ENCODE measurements at places on chromosomes 12 and 14.

GRCh38 chr12:96044943-96045290 is 9.5 kb upstream of the LTA4H start:
- no peak for DNase-seq
- no peak overlapping the region for H3K4me3 ChIP-seq
- no peaks in the 10 kb centered on the region for H3K36me3 ChIP-seq
- H3K27me3 ChIP-seq, result no peaks in the 10 kb centered on the region
- H3K27ac ChIP-seq, result no peak overlapping the region
- peaks cover 25% of the 10 kb centered on the region for H3K4me1 ChIP-seq

GRCh38 chr12:45309836-45310626 is 94.1 kb downstream of the ANO6 start:
- no peaks in the 10 kb centered on the region for H3K36me3 ChIP-seq
- no peaks in the 10 kb centered on the region for H3K27me3 ChIP-seq

- no peak overlapping the region for H3K4me3 ChIP-seq
- H3K27me3 ChIP-seq, result no peaks in the 10 kb centered on the region
- H3K4me1 ChIP-seq, result no peaks in the 10 kb centered on the region
- no peaks in the 10 kb centered on the region for H3K36me3 ChIP-seq
Observed at GRCh38 chr12:130120012-130120805, 42.1 kb upstream of the FZD10 start.

DNA sequence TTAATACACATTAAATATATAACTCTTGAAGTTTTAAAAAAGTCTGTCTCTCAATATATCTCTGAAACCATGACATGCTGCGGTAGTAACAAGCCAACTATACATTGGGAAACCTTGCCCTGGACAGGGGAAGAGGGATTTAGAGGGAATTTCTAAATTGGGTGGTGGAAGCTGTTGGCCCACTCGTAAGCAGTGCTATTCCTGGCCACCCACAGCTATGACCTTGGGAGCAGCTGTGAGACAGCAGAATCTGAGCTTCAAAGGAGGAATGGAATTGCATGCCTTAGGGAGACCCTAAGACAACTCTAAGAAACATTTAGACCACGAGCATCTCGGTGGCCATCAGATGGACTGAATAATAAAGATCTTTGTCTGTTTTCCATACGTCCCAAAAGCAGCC is 15.8 kb upstream of the GCH1 start:
- DNase-seq, result no peak
- H3K4me1 ChIP-seq, result no peaks in the 10 kb centered on the region
- no peaks in the 10 kb centered on the region for H3K36me3 ChIP-seq
- H3K4me3 ChIP-seq, result no peak overlapping the region
- no peaks in the 10 kb centered on the region for H3K27me3 ChIP-seq

DNA sequence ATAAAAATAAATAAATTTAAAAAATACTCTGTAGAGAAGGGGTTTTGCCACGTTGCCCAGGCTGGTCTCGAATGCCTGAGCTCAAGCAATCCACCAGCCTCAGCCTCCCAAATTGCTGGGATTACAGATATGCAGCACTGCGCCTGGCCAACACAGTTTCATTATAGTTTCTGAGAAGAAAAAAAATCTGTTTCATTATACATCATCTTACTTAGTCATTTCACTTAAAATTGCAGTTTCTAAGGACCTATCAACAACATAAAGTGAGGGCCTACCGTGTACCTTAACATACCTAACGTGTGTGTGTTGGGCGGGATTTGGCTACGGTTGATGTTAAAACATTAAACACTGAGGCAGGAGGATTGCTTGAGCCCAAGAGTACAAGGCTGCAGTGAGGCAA is 28.3 kb downstream of the P2RX2 start:
- H3K27ac ChIP-seq, result no peak overlapping the region
- H3K36me3 ChIP-seq, result no peaks in the 10 kb centered on the region
- DNase-seq, result no peak
- H3K27me3 ChIP-seq, result no peaks in the 10 kb centered on the region
- no peaks in the 10 kb centered on the region for H3K4me1 ChIP-seq

DNA sequence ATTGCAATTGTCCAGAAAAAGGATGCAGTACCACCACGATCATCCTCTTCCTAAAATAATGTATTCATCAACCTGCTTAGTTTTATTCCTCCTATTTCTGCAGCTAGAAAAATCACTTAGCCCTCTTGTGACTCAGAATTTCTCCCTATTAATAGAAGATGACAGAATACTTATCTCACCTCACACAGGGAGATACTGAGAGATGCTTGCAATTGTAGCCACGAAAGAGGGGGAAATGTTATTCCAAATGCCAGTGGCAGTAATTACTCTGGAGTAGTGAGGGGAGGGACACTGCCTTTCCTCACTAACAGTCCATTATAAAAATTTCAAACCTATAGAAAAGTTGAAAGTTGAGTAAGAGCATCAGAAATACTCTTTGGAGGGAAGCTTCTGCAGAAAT is 11.8 kb upstream of the DUSP6 start:
- no peak overlapping the region for H3K4me3 ChIP-seq
- DNase-seq, result no peak
- H3K27ac ChIP-seq, result no peak overlapping the region

- H3K4me1 ChIP-seq, result no peaks in the 10 kb centered on the region
- no peak overlapping the region for H3K27ac ChIP-seq
- H3K4me3 ChIP-seq, result no peak overlapping the region
- DNase-seq, result no peak
- no peaks in the 10 kb centered on the region for H3K27me3 ChIP-seq
Observed at GRCh38 chr12:14193639-14194038, 171.8 kb upstream of the ATF7IP start.

DNA sequence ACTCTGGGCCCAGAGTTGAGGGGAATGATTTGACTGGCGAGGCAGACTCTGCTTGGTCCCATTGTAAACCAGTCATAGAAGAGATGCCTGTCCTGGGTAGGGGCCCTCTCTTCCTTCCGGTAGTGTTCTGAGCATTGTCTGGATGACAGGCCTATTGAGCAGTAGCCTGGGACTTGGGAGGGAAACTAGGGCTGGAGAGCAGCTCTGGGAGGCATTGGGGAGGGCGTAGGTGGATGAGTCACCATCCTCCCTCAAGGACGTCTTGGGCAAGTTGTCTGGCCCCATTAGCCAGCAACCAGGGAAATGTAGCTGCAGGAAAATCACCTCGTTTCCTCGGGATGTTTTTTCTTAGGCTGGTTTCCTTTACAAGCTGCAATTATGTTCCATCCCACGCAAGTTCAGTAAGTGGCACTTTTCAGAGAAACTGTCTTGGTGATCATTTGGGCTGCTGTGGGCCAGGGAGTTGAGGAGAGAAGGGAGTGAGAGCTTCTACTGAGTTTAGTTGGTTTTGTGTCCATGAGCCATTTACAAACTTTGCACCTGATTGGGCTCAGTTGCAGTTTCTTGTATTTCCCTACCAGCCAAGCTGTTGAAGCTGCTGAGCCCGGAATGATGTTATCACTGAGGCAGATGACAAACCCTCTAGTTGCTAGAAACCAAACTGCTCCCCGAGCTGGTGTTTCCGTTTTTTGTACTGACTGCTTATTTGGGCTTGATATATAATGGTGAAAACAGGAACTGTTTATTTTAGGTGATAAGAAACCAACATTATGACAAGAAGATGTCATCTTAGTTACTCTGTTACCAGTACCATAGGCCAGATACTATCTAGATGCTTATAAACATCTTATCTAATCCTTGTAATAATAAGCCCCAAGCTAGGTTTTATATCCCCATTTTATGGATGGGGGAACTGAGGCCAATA is 147.6 kb downstream of the CHST11 start:
- H3K36me3 ChIP-seq, result no peaks in the 10 kb centered on the region
- no peak overlapping the region for H3K4me3 ChIP-seq
- no peaks in the 10 kb centered on the region for H3K27me3 ChIP-seq
- DNase-seq, result no peak
- peaks cover 7% of the 10 kb centered on the region for H3K4me1 ChIP-seq
- peak overlapping the region; percentile 50 for H3K27ac ChIP-seq

- no peak overlapping the region for H3K4me3 ChIP-seq
- no peaks in the 10 kb centered on the region for H3K36me3 ChIP-seq
- H3K27me3 ChIP-seq, result no peaks in the 10 kb centered on the region
- DNase-seq, result peak; percentile 34
- H3K4me1 ChIP-seq, result no peaks in the 10 kb centered on the region
Observed at GRCh38 chr14:81710232-81710845, 176.7 kb upstream of the SEL1L start.

GRCh38 chr12:87848248-87848868 is 180.8 kb downstream of the C12orf50 start:
- DNase-seq, result peak; percentile 44
- H3K27me3 ChIP-seq, result no peaks in the 10 kb centered on the region
- peak overlapping the region; percentile 29 for H3K27ac ChIP-seq

GRCh38 chr14:77170045-77170444 is 11.6 kb upstream of the TMEM63C start:
- no peak overlapping the region for H3K27ac ChIP-seq
- H3K36me3 ChIP-seq, result no peaks in the 10 kb centered on the region
- H3K4me3 ChIP-seq, result no peak overlapping the region
- no peaks in the 10 kb centered on the region for H3K27me3 ChIP-seq

DNA sequence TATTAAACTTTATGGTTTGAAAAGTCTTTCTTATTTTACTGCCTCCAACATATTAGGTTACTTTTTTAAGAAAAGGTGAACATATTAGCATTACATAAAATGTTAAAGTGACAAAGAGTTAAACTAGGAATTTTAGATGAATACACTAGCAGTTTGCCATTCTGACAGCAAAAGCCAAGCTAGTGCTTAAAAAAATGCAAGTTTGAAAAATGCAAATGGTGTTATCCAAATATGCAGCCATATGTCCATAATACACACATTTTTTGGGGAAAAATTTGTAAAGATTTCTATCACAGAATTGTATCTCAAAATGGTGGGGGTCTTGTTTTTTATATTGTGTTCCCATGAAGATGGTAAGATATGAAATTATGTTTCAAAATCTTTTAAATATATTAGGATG is 466.1 kb downstream of the FOXG1 start:
- DNase-seq, result no peak
- no peak overlapping the region for H3K4me3 ChIP-seq
- no peaks in the 10 kb centered on the region for H3K4me1 ChIP-seq
- H3K27me3 ChIP-seq, result no peaks in the 10 kb centered on the region
- H3K27ac ChIP-seq, result no peak overlapping the region

DNA sequence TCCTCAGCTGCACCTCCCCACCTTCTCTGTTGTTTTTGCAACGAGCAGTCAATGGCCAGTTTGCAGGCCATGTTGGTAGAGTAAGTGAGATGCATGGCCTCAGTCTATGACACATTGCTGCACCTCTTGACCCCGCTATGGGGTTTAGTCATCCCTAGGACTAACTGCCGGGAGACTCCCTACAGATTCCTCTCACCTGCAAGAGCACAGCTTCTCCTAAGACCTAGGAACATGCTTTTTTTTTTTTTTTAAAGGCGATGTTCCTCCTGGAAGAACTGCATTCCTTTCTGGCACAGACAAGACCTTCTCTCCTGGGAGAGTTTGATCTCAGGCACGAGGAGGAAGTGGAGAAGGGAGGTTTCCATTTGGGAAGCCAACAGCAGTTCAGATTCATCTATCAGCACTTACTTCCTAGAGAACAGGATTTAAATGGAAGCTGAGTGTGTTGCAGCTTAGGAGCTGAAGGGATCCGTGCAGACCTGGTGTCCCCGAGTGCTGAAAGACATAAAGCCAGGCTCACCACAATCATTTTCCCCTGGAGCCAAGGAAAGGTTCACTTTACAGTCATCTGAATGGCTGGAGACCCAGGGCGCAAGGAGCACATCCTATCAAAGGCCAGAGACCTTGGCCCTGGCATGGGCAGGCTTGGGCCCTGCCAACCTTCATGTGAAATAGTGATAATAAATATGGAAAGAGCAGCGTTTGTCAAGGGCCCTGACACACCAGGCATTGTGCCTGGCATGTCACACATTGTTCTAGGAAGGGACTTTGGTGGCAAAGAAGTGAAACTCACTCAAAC is 104.1 kb downstream of the LGMN start:
- no peaks in the 10 kb centered on the region for H3K27me3 ChIP-seq
- peaks cover 7% of the 10 kb centered on the region for H3K4me1 ChIP-seq

DNA sequence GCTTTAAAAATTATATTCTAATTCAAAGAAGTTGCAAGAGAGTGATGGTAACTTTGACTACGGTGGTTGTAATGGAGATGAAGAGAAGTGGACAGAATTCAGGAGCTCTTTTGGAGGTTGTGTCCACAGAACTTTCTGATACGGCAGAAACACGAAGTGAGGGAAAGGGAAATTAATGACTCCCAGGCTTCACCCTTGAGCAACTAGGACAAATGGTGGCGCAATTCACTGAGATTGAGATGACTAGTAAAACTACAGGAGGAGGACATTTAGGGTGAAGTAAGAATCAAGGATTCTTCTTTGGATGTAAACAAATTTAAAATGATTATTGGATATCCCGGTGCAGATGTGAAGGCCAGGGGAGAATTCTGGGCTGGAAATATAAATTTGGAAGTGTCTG is 212.6 kb downstream of the PTPRO start:
- no peaks in the 10 kb centered on the region for H3K27me3 ChIP-seq
- H3K36me3 ChIP-seq, result no peaks in the 10 kb centered on the region
- no peak overlapping the region for H3K27ac ChIP-seq
- H3K4me1 ChIP-seq, result peaks cover 8% of the 10 kb centered on the region
- H3K4me3 ChIP-seq, result no peak overlapping the region

GRCh38 chr12:40144023-40144422 is 38.1 kb upstream of the SLC2A13 start:
- H3K36me3 ChIP-seq, result no peaks in the 10 kb centered on the region
- no peak for DNase-seq
- no peak overlapping the region for H3K27ac ChIP-seq

DNA sequence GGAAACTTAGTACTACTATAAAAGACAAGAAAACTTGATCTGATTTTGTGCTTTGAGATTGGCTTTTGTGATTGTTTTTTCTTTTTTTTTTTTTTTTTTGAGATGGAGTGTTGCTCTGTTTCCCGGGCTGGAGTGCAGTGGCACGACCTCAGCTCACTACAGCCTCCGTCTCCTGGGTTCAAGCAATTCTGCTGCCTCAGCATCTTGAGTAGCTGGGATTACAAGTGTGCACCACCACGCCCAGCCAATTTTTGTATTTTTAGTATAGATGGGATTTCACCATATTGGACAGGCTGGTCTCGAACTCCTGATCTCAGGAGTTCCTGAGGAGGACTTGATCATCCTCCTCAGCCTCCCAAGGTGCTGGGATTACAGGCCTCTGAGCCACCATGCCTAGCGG is 26.4 kb downstream of the AEBP2 start:
- no peaks in the 10 kb centered on the region for H3K4me1 ChIP-seq
- H3K4me3 ChIP-seq, result no peak overlapping the region
- no peaks in the 10 kb centered on the region for H3K36me3 ChIP-seq
- no peak for DNase-seq
- no peaks in the 10 kb centered on the region for H3K27me3 ChIP-seq
- no peak overlapping the region for H3K27ac ChIP-seq

- no peak overlapping the region for H3K27ac ChIP-seq
- DNase-seq, result no peak
Observed at GRCh38 chr14:24331731-24332267, 3.1 kb downstream of the ADCY4 start.

GRCh38 chr12:47770086-47770726 is 2.8 kb upstream of the SLC48A1 start:
- H3K36me3 ChIP-seq, result no peaks in the 10 kb centered on the region
- H3K27me3 ChIP-seq, result no peaks in the 10 kb centered on the region
- no peak overlapping the region for H3K27ac ChIP-seq
- no peak for DNase-seq

GRCh38 chr14:78018283-78018682 is 151.9 kb upstream of the NRXN3 start:
- H3K36me3 ChIP-seq, result no peaks in the 10 kb centered on the region
- DNase-seq, result no peak
- no peaks in the 10 kb centered on the region for H3K4me1 ChIP-seq
- no peak overlapping the region for H3K27ac ChIP-seq
- no peaks in the 10 kb centered on the region for H3K27me3 ChIP-seq
- no peak overlapping the region for H3K4me3 ChIP-seq

GRCh38 chr14:106670011-106670410 is 1143.6 kb downstream of the TMEM121 start:
- no peak overlapping the region for H3K27ac ChIP-seq
- no peak for DNase-seq
- no peak overlapping the region for H3K4me3 ChIP-seq
- no peaks in the 10 kb centered on the region for H3K4me1 ChIP-seq
- no peaks in the 10 kb centered on the region for H3K27me3 ChIP-seq

Measured in MM.1S (cell line).